ENCODE measurements at places on chromosomes 2 and 18. TPM values are rescaled to one million over a fixed set of nuclear protein-coding genes. Genes with fewer than 3 reads are reported as not detected.

The CXCR4 gene
- total RNA-seq: not detected

The HOXD13 gene
- total RNA-seq: not detected

The RBKS gene
- 2.0 TPM for total RNA-seq

The NAT8 gene
- not detected for total RNA-seq

The LAMA1 gene
- 48.1 TPM for total RNA-seq
